Psoas muscle (tissue), 8 donors: ENCODE measurements at places on chromosomes 13 and 19. TPM values are rescaled to one million over a fixed set of nuclear protein-coding genes. Genes with fewer than 3 reads are reported as not detected.
A peak's percentile ranks its signal among the peaks of the same experiment; 100 is the strongest.

The MATK gene
- 0.43 TPM for total RNA-seq

The CDX2 gene
- not detected for total RNA-seq

The ZNF69 gene
- 1.2 TPM for total RNA-seq

- peak; percentile 94 for DNase-seq
These were observed 75.1 kb downstream of the GNG7 start for GRCh38 chr19:2627319-2627829.

DNA sequence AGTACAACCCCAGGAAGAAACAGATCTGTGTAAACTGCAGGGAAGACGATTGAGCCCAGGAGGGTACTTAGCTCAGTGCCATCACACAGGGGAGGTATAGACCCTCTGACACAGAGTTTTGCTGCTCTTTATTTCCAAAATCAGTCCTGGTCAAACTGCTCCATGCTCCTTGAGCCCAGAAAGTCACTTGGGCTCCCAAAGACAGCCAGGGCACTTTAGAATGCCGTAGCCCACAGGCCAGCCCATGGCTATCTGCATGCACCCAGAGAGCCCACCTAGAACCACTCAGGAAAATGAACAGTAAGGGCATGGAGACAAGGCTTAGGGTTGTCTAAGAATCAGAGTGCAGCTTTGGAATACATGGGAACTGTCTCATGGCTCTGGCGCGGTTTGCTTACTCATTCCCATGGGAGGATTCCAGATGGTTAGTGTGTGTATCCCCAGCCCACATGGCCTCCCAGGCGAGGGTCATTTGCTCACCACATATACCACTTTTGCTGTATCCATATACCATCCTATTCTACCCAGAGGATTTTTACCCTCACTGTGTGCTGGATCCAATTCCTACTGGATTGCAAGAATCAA lies 14.7 kb upstream of the PDCD5 start:
- no peak for DNase-seq

- no peak for DNase-seq
These were observed 219.0 kb downstream of the KATNAL1 start for GRCh38 chr13:30088312-30088855.

GRCh38 chr13:78147905-78148304 lies 229.3 kb upstream of the EDNRB start:
- no peak for DNase-seq
